ENCODE measurements at places on chromosomes 3 and 15.

- DNase-seq: no peak
Measured at GRCh38 chr3:70729845-70730244, 417.4 kb upstream of the MDFIC2 start.

DNA sequence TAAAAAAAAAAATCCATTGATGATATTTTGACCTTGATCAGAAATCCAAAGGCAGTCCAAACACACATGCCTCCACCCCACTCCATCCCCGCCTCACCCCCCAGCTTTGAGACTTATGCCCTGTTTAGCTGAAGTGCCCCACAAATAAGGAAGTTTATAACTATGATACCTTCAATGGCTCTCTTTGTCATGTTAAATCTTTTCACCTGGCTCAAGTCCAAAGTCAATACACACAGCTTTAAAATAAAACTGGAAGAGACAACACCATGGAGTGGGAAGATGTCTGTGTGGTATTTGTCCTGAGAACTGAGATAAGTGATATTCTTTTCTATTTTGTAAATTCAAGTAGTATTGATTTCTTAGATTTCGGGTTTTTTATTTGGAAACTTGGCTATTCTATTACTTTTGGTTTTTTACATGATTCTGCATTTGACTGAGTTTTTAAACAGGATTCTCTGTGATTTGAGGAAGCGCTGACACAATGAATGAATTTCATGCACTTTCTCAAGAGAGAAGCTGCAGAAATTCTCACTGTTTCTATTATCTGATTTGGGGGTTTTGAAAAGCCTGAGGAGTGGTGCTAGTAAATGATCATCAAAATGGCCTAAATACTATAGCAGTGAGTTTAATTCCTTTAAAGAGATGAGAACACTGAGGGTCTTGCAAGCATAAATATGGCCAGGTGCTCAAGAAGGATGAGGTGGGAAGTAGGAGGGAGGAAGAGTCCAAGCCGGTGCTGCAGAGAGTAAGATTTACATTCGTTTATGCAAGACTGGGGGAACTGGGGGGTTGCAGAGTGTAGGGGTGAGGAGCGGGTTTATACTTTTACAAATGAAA is 5.2 kb downstream of the FOXB1 start:
- no peak for DNase-seq

- DNase-seq: no peak
Measured at GRCh38 chr3:50336452-50337174, 4.0 kb downstream of the RASSF1 start.

- no peak for DNase-seq
Measured at GRCh38 chr15:92637626-92638025, 17.9 kb downstream of the FAM174B start.

DNA sequence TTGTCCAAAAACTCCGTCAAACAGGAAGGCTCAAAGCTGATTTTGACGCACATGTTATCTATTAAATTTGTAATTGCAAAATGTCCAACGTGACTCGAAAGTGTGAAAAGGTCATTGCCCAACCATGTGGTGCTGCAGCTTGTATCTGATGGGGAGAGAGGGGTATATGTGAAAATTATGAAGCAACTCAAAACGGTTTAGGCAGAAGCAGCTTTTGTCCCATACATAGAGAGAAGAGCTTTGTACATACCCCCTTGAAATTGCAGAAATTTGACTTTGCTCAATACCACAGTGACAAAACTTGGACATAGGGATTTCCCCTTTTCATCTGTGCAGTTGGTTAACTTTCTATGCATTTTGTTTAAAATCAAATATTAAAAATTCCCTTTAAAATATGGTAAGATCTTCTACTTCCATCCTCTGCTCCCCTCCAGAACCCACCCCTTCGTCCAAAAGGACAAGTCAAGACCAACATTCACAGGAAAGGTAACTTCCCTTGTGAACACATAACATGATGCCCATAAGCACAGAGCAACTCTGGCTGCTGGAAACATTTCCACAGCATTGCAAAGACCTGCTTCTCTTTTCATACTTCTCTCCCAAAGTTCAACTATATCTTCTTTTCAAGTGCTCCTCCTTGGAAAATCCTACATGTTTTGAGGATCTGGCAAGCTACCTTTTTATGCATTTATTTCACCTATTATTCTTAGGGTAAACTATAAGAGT is 253.7 kb upstream of the THBS1 start:
- DNase-seq: no peak

DNA sequence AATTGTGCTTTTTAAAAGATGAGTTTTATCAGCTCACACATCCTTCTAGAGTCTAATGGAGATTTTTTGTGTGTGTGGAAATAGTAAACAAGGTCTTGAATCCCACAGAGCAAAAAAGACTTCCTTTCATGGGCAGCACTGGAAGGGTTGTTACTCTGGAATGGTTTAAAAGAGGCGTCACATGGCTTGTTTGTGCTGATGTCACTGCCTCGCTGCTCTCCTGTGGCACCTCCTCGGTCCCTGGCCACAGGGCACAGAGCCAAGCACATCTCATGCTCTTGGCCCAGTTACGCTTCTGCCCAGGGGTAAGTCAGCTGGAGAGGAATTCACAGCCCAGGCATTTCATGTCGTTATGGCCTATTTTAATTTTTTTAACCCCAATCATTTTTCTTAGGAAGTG is 53.2 kb downstream of the PGPEP1L start:
- no peak for DNase-seq

- DNase-seq: no peak
Measured at GRCh38 chr3:27729325-27729724, 7.2 kb upstream of the EOMES start.

DNA sequence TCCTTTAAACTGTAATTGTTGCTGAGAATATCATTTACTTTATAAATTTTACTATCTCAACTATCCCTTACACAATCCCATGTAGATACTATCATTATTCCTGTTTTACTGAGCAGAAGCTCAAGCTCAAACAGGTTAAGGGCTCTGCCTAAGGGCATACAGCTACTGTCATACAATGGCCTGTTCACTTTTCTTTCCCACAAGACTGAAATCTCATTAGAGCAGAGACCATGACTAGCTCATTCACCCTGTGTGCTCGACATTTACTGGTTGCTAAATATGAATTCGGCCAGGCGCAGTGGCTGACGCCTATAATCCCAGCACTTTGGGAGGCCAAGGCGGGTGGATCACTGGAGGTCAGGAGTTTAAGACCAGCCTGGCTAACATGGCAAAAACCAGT is 1.6 kb upstream of the MESP2 start:
- DNase-seq: no peak

DNA sequence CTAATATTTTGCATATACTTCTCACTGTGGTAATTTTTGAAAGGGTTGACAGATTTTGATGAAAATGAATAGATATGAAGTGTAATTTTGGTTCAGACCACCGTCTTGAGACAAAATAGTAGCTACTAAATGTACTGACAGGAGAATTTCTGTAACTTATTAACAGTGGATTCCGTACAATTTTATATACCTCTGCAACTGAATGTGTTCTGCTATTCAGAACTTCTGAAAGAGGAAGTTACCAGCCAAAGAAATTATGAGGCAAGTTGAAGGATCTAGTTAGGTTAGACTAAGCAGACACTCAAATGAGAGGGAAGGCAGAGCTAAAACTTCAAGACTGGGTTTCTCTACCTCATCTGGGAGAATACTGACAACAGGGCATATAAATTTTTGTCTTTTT is 29.4 kb downstream of the GAP43 start:
- no peak for DNase-seq

GRCh38 chr3:13145131-13145825 is 72.0 kb upstream of the IQSEC1 start:
- DNase-seq: no peak

- no peak for DNase-seq
Measured at GRCh38 chr3:50554553-50554952, 13.0 kb downstream of the C3orf18 start.

DNA sequence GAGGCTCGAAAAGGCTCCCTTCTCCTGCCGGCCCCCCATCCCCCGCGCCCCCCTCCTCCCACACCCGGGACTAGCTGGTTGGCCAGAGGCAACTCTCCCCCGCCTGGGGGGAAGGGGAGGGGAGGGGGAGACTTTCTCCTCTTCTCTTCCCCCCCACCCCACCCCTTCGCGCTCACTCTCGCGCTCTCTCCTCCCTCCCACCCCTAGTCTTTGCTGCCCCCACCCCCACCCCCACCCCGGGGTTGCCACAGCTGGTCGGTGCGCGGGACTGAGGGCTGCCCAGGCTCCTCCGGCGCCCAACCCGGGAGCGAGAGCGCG is 710 bp downstream of the MECOM start:
- DNase-seq: no peak

DNA sequence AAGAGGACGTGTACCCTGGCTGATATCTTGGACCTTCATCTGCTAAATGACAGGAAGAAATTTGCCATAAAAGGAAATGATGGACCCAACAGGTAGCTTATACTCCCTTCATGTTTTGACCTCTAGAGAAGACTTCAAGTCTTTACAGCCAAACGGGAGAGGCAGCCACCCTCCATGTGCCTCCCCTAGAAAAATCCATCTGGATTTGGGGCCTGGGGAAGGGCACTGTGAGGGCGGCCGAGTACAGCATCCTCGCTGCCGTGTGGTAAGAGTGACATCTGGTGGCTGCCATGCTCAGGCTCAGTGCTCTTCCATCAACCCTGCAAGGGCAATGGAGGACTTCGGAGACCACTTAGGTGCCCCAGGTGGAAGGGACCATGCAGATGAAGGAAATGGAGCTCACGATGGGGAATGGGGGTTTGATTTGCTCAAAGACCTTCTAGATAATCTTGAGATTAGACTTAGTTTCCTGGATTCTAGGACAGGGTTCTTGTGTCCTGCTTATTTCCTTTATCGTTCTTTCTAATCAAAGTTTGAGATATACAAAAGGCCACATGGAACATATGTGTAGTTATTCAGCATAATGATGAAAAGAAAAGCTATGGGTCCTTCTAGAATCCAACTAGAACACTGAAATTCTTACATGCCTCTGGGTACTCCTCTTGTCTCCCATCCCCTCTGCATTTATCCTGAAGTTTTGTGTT is 44.4 kb downstream of the AQP9 start:
- DNase-seq: peak; percentile 12

GRCh38 chr3:116140100-116140689 is 305.1 kb downstream of the LSAMP start:
- DNase-seq: peak; percentile 2
